ENCODE measurements at places on chromosomes 1 and 21.
A peak's percentile ranks its signal among the peaks of the same experiment; 100 is the strongest.

- H3K4me1 ChIP-seq = peaks cover 1% of the 10 kb centered on the region
- no peaks in the 10 kb centered on the region for H3K27me3 ChIP-seq
- no peak for DNase-seq
Measured at GRCh38 chr1:243712941-243713340, 137.1 kb downstream of the AKT3 start.

- H3K4me3 ChIP-seq = no peak overlapping the region
- H3K4me1 ChIP-seq = no peaks in the 10 kb centered on the region
- no peaks in the 10 kb centered on the region for H3K27me3 ChIP-seq
- DNase-seq = no peak
- no peaks in the 10 kb centered on the region for H3K36me3 ChIP-seq
- no peak overlapping the region for H3K27ac ChIP-seq
Measured at GRCh38 chr1:85087659-85088407, 39.5 kb upstream of the MCOLN3 start.

DNA sequence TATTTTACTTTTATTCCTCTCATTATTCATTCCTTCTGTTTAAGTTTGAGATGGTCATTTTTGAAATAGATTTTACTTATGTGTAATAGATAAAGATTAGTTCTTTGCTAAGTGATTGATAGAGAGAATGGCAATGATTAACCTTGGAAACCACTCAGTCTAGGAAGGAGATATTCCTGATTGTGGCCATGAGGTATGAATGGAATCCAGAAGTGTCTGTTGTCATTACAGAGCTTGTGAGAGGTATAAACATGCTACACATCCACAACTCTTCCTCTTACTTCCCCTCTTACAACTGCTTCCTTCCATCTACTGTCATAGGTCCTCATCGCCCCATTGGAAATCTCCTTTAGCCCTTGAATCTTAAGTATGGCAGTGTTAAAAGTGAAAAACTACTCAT, 988.8 kb upstream of the B3GALT2 start:
- H3K4me3 ChIP-seq = no peak overlapping the region
- H3K27ac ChIP-seq = no peak overlapping the region
- DNase-seq = no peak
- no peaks in the 10 kb centered on the region for H3K4me1 ChIP-seq
- no peaks in the 10 kb centered on the region for H3K36me3 ChIP-seq
- no peaks in the 10 kb centered on the region for H3K27me3 ChIP-seq

DNA sequence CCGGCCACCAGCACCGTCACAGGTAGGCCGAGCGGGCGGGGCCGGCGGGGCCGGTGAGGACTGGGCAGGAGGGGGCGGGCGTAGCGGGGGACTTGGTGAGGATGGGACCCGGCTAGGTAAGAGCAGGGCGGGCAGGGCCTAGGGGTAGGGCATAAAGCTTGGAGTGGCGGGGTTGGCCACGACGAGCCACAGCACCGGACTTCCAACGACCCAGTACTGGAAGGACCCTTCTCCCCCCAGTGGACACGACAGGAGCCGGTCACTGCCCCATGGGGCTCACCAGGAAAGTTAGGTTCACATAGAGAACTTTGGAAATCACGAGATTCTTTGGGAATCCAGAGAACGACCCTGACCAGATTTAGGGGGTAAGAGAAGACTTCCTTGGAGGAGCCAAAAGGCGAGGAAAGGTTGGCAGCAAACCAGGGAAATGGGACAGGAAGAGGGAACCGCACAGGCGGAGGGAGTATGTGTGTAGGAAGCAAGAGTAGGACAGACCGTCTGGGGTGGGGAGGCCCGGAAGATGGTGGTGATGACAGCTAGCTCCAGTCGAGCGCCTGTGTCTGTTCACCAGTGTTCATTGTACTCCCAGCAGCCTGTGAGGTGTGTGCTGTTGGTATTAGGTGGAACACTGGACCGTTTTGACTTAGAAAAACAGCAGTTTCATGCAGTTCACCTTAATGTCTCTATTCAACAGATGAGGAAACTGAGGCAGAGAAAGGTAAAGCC, 20.4 kb downstream of the ZNF362 start:
- peak; percentile 35 for DNase-seq
- no peaks in the 10 kb centered on the region for H3K27me3 ChIP-seq
- H3K36me3 ChIP-seq = no peaks in the 10 kb centered on the region
- no peak overlapping the region for H3K4me3 ChIP-seq
- H3K4me1 ChIP-seq = no peaks in the 10 kb centered on the region

- H3K27me3 ChIP-seq = no peaks in the 10 kb centered on the region
- DNase-seq = no peak
- H3K27ac ChIP-seq = no peak overlapping the region
- no peak overlapping the region for H3K4me3 ChIP-seq
Measured at GRCh38 chr1:42259059-42259738, 75.8 kb downstream of the FOXJ3 start.

- no peak overlapping the region for H3K4me3 ChIP-seq
- DNase-seq = no peak
- H3K27me3 ChIP-seq = no peaks in the 10 kb centered on the region
- peak overlapping the region; percentile 32 for H3K27ac ChIP-seq
- no peaks in the 10 kb centered on the region for H3K36me3 ChIP-seq
Measured at GRCh38 chr1:29708381-29708780, 472.1 kb downstream of the PTPRU start.

DNA sequence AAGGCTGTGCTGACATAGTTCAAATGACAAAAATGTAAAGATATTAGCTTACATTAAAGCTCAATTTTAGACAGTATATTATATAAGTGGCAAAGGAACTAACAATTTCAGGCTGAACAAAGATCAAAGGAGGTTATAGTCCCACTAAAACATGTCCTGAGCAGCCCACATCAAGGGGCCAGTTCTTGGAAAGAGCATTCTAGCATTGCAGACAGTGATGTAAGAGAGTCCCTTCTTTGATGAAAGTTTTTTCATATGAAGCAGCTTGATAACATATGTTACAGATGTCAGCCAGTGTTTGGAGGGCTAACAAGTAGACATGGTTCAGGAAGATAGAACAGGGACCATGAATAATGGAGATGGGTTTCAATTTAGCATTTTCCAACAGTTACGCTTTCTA, 301.7 kb downstream of the NTNG1 start:
- no peaks in the 10 kb centered on the region for H3K27me3 ChIP-seq
- H3K4me1 ChIP-seq = no peaks in the 10 kb centered on the region
- DNase-seq = no peak
- H3K27ac ChIP-seq = no peak overlapping the region

DNA sequence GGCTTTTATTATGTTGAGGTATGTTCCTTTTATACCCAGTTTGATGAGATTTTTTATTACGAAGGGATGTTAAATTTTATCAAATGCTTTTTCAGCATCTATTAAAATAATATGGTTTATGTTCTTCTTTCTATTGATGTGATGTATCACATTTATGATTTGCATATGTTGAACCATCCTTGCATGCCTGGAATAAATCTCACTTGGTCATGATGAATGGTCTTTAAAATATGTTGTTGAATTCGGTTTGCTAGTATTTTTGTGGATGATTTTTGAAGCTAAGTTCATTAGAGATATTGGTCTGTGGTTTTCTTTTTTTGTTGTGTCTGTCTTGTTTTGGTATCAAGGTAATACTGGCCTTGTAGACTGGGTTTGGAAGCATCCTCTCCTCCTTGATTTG, 14.1 kb downstream of the GPR88 start:
- no peak overlapping the region for H3K27ac ChIP-seq
- no peak overlapping the region for H3K4me3 ChIP-seq
- H3K36me3 ChIP-seq = no peaks in the 10 kb centered on the region
- H3K4me1 ChIP-seq = no peaks in the 10 kb centered on the region
- H3K27me3 ChIP-seq = no peaks in the 10 kb centered on the region

DNA sequence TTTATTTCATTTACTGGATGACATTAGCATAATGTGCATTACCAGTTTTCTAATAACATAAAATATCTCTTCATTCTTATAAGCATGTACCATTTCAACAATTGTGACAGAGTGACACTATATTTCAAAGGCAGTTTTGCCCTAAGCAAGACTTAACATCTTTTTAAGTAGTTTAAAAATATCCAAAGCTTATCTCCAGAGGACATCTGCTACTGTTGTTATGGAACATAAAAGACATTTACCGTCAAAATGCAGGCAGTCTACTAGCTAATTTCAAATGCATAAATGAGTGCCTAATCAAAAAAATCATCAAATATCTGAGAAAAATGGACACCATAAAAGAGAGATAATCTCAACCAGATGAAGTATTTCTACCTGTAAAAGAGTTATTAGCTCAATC, 782.4 kb upstream of the BRINP3 start:
- H3K27ac ChIP-seq = no peak overlapping the region
- no peak for DNase-seq
- no peaks in the 10 kb centered on the region for H3K27me3 ChIP-seq
- no peaks in the 10 kb centered on the region for H3K4me1 ChIP-seq
